Right lung (tissue), 10 donors: ENCODE measurements at places on chromosomes 16 and 17.

GRCh38 chr17:14310605-14311004 lies 9.7 kb downstream of the HS3ST3B1 start:
- no peak for DNase-seq

- DNase-seq = no peak
Measured at GRCh38 chr17:6402258-6402657, 32.7 kb downstream of the AIPL1 start.

DNA sequence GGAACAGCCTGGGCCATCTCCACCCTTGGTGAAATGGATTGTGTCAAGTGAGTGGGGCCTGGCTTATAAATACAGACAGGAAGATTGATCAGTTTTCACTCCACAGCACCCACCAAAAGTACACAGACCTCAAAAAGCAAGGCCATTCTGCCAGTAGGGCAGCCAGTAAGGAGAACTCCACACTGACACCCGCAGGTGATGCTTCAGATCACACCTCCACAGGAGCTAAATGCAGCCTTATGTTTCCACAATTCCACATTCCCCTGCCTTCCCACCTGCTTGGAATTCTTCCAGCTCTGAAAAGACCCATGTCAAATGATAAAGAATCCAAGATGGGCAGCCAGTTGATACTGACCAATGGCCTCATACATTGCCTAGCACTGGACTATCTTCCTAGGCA lies 191.1 kb downstream of the ZFHX3 start:
- no peak for DNase-seq

DNA sequence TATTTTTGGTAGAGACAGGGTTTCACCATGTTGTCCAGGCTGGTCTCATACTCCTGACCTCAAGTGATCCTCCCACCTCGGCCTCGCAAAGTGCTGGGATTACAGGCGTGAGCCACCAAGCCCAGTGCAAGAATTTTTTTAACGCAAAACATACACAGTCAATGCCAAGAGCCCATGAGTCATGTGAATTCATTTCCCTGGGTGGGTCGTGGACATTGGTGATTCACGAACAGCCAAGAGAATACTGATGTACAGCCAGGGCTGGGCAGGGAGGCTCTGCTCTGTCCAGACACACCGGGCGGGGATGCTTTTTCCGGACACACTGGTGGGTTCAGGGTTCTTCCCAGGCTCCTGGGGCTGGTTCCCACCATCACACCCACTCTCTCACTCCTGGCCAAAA lies 17.7 kb downstream of the SLC38A8 start:
- no peak for DNase-seq

DNA sequence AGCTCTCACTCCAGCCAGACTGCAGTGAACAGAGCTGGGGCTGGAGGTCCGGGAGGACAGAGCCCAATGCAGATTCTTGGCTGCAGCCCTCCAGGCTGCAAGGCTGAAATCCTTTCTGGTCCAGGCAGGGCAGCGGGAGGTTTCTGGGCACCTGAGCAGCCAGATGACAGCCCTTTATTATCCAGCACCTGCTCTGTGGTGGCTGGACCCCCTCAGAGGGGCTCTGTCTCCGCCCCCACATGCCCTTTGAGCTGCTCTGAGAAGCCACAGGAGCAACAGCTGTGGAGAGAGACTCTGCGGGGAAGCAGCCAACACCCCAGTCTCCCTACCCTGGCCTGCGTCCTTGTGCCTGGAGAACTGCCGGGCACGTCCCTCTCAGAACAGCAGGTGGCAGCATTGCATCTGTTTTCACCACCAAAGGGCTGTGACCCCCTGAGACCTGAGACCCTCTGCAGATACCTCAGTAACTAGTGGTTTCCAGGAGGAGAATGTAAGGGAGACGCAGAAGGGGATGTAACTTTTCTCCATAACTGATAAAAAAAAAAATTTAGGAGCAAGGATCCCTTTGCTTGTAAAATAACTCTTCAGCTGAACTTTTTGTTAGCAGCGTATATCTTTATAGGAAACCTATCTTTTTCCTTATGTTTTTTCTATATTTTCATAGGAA lies 3.7 kb upstream of the CNP start:
- DNase-seq = peak; percentile 67

DNA sequence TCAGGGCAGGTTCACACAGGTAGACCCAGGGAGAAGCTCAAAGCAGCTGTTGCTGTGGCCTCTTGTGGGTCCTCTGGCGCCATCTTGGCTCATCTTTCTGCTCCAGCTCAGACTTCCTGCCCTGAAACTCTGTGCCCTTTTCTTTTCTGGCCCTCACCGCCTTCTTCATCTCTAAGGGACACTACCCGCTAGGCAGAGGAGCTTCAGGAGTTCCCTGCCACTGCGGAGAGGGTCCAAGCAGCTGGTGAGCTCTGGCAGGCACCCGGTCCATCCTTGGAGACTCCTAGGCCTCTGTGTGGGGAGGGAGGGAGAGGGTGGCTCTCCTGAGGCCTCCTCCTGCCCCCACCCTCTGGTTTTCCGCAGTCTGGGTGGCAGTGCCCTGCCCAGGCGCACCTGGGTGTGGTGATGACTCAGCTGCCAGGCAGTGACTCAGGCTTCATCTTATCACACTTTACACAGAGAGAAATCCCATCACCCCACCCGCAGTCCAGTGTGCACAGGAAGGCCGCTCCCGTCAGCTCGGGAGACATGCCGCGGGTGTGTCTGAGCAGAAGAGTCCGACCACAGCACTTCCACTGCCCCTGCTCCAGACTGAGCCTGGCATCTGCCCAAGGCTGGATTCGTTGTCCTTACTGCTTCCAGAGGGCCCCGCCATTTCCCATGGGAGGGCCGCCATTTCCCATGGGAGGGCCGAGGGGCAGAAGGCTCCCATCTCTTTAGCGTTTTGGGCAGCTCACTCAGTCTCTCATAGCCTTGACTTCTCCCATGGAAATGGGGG lies 7.3 kb downstream of the NT5C start:
- DNase-seq = no peak

DNA sequence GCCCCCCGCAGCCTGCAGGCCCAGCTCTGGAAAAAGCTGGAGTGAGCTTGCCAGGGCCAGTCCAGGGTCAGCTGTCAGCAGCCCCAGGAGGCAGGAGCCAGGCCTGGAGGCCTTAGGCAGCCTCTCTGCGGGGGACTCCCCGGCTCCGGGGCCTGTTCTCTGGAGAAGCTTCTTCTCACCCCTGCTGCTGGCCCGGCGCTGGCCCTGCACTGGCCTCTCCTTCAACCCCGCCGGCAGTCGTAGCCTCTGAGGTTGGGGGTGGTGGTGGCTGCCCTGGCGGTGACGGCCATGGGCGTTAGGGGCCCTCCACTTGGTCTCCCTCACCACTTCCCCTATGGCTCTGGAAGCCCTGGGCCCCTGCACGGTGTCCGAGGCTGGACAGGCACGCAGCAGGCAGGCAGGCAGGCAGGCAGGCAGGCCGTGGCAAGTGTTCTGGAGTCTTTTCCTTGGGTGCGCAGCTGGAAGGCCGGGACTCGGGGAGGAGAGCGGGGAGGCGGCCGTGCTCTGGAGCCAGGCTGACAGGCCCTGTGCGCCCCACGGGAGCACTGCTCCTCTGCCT lies 2.1 kb downstream of the FOXF1 start:
- DNase-seq = no peak

- DNase-seq = no peak
Measured at GRCh38 chr17:19762515-19762961, 14.4 kb upstream of the ALDH3A1 start.

DNA sequence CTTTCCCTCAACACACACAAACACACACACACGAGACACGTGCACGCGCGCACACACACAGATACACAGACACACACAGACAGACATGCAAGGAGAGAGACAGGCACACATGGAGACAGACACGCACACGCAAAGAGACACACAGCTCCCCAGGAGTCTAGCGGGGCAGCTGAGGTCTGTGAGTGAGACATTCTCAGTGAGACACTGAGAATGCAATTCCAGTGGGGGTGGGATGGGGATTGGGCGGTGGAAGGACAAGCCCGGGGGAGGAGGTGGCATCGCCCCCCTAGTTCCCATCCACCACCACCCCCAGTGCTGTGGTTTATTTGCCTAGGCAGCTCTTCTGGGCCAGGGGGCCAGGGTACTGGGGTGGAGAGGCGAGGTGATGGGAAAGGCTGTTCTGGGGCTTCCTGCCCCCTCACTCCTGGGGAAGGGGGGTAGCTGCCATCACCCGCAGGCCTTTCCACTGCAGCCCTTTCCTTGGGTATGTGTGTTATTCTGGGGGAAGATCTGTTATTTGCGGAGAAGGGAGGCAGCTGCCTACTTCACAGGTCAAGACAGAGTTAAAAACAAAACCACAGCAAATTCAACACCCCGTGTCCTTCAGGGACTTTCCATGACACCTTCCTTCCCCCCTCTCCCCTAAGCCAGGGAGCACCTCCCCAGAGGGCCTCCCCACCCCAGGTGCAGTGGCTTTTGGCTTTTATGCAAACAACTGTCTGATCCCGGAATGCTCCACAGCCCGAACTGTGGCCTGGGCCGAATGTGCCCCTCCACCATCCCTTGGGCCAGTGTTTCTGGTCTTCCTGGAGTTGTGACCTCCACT lies 18.0 kb downstream of the GRB7 start:
- DNase-seq = no peak

DNA sequence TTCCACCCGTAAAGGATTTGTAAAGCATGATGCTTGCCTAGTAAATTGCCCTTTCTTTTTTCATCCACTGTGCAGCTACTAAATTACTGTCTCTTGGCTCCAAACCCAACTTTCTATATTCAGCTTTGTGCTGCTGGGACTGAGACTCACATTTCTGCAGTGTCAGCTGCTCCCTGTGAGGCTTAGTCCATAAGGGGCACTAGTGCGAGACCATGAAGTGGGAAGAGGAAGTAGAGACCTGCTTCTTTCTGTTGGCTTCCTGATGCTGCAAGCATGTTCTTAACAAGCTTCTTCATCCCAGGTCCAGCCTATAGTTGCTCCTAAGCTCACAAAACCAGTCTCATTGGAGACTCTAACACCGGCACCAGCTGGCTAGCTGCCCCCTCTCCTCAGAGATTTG lies 74.9 kb upstream of the HS3ST2 start:
- DNase-seq = no peak

DNA sequence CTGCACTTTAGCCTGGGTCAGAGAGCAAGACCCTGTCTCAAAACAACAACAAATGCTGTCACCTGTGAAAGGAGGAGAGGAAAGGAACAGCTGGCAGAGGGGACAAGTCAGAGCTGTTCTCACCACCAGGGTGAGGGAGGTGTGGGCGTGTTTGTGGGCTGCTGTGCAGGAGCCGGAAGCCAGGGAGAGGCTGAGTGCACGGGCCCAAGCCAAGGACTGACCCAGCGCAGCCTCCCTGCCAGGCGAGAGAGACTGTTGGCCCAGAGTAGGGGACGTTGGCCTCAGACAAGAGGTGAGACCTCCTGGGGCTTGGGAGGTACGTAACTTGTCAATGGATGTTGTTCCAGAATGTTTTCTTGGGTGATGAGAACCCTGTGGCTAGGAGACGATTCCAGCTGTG lies 10.7 kb downstream of the SPNS2 start:
- no peak for DNase-seq

- DNase-seq = no peak
Measured at GRCh38 chr17:82528484-82529265, 9.1 kb downstream of the FOXK2 start.

- DNase-seq = peak; percentile 97
Measured at GRCh38 chr16:31032736-31033708, at the start of gene STX4. STX4 (plus strand) TSS chr16:31033558; CDS start chr16:31033806, 248 bp downstream.

DNA sequence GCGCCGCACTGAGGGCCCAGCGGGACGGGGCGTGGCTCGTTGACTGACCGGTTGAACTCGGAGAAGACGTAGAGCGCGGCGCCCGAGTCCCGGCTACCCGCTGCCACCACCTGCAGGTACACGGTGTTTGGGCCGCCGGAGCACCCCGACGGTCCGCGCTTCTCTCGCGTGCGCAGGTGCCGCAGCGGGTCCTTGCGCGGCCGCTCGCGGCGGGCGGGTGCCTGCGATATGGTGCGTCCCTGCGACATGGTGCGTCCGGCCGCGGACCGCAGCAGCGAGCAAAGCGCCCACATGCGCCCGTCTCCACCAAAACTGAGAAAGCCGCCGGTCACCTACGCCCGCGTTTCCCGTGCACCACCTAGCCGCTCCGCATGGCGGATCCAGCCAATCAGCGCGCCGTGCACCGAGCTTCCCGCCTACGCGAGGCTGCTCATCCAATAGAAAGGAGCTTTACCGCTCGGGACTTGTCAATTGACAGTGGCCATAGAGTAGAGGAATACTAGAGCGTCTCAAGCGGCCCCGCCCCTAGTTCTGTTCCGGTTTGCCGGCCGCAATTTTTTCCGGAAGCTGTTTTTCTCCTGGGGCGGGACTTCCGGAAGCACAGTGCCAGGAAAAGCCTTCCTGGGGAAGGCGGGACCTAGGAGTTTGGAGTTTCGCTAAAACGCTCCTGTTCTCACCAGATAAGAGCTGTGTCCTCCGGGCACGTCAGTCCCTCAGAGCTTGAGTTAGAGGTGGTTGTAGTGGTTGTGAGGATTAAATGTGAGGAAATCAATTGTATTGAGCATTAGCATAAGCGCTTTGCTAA lies at the start of gene ELAC2:
Gene ELAC2 (minus strand): TSS at position 373 of the 805 bp plus-strand sequence. CDS start 80 bp downstream, at position 293.
- peak; percentile 98 for DNase-seq

DNA sequence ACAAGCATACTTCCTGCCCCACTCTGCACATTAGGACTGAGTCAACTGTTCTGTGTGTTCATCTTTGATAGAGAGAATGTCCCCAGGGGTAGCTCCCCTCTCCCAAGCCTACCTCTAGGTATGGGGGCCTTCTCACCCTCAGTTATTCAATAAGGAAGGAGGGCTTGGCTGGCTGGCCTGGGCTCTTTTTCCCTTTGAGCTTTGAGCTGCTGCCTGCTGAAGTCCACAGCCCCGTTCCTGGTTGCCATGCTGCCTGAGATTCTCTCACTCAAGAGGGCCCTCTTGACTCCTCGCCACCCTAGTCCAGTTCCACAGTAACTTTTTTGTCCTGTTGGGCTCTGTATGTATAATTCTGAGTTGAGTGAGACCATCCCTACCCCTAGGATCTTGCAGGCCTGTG lies 5.1 kb downstream of the B3GNT9 start:
- no peak for DNase-seq

GRCh38 chr16:25063865-25064264 lies 47.7 kb upstream of the LCMT1 start:
- no peak for DNase-seq

DNA sequence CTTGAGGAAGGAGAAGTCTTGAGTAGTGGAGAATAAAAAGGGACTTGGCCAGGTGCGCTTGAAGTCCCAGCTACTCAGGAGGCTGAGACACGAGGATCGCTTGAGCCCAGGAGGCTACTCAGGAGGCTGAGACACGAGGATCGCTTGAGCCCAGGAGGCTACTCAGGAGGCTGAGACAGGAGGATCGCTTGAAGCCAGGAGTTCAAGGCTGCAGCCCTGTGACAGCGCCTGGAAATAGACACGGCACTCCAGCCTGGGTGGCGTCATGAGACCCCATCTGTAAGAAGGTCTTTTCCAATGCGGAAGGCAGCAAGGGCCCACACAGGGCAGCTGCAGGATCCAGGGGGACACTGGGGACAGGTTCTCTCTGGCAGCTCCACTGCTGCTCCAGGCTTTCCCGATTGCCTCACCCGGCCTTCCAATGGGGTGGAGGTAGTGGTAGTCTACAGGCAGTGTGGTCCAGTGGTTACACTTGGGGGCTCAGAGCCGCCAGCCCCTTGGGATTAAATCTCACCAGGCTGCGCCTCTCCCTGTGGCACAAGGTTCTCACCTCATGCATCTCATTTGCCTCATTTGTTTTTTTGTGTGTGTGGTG lies 143.4 kb downstream of the SEC14L1 start:
- DNase-seq = no peak

GRCh38 chr17:65867014-65867413 lies 305.6 kb upstream of the AXIN2 start:
- DNase-seq = no peak

GRCh38 chr17:1997289-1997926 lies 27.7 kb downstream of the RTN4RL1 start:
- DNase-seq = no peak

GRCh38 chr16:49280105-49280741 lies 1.4 kb downstream of the CBLN1 start:
- DNase-seq = no peak
